ENCODE measurements at places on chromosomes 12 and 14. TPM values are rescaled to one million over a fixed set of nuclear protein-coding genes. Genes with fewer than 3 reads are reported as not detected.

DNA sequence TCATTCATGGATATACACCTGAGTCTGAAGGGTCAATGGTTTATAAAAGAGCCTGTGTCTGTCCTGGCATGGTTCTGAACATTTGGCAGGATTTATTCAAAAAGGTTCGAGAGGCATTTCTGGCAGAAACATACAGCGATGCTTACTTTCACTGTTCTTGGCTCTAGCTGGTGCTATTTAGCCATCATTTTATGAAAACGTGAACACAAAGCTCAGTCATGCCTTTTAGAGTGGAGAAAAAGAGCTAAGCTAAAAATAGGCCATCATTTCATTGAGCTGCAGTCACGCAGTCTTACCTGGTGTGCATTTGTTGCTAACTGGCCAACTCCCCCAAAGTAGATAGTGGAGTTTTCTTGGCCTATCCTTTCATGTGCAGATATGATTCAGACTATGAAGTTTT, 1209.5 kb downstream of the SLC16A7 start:
- no peaks in the 10 kb centered on the region for H3K4me1 ChIP-seq
- DNase-seq: peak; percentile 2
- H3K36me3 ChIP-seq: no peaks in the 10 kb centered on the region
- H3K4me3 ChIP-seq: no peak overlapping the region

DNA sequence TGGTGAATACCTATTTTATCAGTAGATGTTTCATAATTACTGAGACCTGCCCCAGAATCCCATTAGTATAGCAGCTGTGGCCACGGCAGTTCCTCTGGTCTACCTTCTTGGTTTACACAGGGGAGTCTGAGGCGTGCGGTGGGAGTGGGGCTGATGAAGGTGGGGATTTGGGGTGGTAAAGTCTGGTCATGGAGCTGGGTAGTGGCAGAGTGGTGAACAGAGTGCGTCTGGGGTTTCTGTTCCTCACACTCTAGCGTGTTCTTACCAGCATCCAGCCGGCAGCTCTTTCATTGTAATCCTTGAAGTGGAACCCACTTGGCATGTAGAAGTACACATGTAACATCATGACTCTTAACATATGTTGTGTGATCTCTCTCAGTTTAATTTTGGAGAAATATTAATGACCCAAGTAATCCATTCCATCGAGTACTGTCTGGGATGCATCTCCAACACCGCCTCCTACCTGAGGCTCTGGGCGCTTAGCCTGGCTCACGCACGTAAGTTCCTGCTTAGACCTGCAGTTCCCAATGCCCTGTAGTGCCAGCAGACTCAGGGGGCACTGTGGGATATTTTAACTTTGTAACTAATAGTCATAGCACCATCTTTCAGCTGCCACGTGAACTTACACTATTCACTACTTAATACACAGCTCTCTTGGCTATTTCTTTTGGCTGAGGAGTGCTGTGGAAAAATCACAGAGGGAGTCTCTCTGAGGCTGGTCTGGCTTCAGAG, 7.9 kb upstream of the DNAH10 start:
- H3K27ac ChIP-seq: no peak overlapping the region
- no peak for DNase-seq
- no peak overlapping the region for H3K4me3 ChIP-seq
- no peaks in the 10 kb centered on the region for H3K27me3 ChIP-seq

DNA sequence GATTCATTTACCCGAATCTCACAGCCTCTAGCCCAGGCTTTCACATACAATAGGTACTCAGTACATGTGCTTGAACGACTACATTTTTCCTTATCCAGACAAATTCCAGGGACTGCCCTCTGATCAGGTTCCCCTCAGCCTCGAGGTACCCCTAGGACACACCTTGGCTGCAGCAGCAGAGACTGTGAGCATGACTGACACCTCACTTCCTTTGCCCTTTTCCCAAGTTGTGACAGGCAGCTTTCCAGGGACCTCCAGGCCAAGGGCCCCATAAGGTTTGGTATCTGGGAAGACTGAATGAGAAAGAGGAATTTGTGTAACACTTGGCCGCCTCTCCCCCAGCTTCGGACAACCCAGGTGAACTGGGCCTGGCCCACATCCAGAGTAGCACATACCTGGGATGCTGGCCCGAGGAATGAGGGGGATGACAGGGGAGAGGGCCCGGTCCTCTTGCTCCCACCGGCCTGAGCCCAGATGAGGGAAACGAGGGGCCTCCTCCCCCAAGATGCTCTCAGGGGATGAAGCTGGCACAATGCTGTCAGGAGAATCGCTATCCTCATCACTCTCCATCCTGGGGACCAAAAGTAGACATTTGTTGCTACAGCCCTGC, 10.2 kb upstream of the PRKAG1 start:
- no peaks in the 10 kb centered on the region for H3K4me1 ChIP-seq
- no peak overlapping the region for H3K4me3 ChIP-seq
- H3K27ac ChIP-seq: no peak overlapping the region
- DNase-seq: no peak
- peaks cover 5% of the 10 kb centered on the region for H3K36me3 ChIP-seq

GRCh38 chr12:9694241-9694640, 24.7 kb downstream of the CLEC2D start:
- DNase-seq: no peak
- no peak overlapping the region for H3K4me3 ChIP-seq
- peaks cover 19% of the 10 kb centered on the region for H3K4me1 ChIP-seq
- no peaks in the 10 kb centered on the region for H3K27me3 ChIP-seq
- peaks cover 30% of the 10 kb centered on the region for H3K36me3 ChIP-seq
- no peak overlapping the region for H3K27ac ChIP-seq

DNA sequence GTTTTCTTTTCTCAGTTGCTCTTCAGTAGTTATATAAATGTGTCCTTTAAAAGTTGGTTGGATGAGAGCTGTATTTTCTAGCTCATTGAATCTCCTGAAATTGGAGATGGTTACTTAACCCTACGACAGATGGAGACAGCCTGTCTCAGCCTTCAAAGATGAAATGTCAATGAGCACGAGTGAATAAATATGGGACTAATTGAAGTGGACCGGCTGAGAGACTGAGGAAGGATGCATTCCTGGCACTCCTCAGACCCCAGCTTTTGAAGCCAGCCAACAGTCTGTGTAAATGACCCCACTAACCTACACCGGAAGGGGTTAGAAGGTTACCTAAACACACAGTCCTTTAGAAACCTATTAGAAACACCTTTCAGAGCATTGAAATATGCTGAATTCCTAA, 46.6 kb downstream of the PDZRN4 start:
- H3K4me1 ChIP-seq: no peaks in the 10 kb centered on the region
- no peak overlapping the region for H3K4me3 ChIP-seq
- no peak overlapping the region for H3K27ac ChIP-seq
- DNase-seq: no peak
- no peaks in the 10 kb centered on the region for H3K36me3 ChIP-seq

GRCh38 chr14:47194055-47194454, 481.4 kb downstream of the MDGA2 start:
- no peaks in the 10 kb centered on the region for H3K36me3 ChIP-seq
- DNase-seq: no peak
- H3K27ac ChIP-seq: no peak overlapping the region
- H3K27me3 ChIP-seq: no peaks in the 10 kb centered on the region
- H3K4me3 ChIP-seq: no peak overlapping the region
- no peaks in the 10 kb centered on the region for H3K4me1 ChIP-seq

Gene NTN4
- 61.9 TPM for total RNA-seq

Gene PCED1B
- 4.8 TPM for total RNA-seq

Gene DLGAP5
- total RNA-seq: 1.8 TPM

All from left lung (tissue), 14 donors.